ENCODE measurements at places on chromosomes 11 and 22.

DNA sequence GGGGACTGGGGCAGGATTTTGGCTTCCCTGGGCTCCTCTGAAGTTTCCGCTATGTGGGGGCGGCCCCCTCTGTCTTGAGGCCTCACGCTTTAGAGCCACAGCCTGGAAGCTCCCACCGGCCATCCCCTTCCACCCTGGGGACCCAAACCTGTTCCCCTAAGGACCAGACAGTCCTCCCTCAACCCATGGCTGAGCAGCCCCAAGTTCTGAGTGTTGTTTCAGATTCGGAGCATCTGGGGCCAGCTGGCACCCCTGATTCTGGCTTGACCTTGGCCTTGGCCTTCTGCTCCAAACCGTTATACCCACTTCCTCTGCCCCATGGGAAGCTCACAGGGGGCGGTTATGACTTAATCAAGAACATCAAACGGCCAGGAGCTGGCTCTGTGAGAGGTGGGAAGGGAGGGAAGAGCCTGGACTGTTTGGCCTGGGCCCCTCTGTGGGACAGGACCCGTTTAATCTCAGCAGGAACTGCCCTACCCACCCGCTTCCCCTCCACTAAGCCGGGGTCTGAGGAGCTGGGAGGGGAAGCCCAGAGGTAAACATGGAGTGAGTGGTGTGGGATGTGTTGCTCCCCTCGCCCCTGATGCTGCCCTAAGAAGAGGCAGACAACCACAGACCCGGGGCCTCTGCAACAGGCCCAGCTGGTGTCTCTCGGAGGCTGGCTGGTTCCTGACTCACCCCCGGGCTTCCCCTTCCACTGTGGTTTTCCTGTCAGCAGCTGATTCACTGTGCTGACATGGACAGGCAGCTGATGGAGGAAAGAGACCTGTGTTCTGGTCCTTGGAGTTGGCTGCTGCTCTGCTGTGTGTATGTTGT, 3.4 kb downstream of the CD82 start:
- peak; percentile 97 for DNase-seq

DNA sequence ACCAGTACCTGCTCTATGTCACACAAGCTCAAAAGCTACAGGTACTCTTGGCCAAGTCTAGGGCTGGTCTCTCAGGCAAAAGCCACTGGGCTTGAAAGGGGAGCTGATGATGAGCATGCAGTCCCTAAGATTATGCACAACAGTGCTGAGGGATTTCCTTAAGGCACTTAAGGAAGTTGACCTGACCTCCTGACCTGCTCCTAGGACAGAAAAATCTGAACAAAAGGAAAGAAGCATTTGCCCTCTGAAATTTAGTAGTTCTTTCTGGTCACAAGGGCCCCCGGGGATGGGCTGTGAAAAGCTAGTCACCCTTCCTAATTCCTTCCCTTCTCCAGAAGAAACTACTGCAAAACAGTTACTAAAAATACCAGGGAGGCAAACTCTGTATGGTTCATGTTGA, 83.6 kb upstream of the PHOX2A start:
- no peak for DNase-seq

GRCh38 chr22:43365715-43366440, 22.7 kb upstream of the SCUBE1 start:
- no peak for DNase-seq

DNA sequence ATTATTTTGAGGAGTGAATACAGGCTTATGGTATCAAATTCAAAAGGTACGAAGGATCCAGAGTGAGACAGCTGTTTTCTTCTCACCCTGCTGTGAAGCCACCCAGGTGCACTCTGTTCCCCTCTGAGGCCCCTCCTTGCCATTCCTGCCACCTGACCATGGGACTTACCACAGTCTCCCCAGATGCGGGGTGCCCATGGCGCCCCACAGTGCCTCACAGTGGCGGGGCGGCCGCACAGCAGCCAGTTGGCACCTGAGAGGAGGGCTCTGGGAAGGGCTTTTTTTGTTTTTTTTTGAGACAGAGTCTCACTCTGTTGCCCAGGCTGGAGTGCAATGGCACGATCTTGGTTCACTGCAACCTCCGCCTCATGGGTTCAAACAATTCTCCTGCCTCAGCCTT, 151.7 kb downstream of the CEP164 start:
- DNase-seq: no peak

DNA sequence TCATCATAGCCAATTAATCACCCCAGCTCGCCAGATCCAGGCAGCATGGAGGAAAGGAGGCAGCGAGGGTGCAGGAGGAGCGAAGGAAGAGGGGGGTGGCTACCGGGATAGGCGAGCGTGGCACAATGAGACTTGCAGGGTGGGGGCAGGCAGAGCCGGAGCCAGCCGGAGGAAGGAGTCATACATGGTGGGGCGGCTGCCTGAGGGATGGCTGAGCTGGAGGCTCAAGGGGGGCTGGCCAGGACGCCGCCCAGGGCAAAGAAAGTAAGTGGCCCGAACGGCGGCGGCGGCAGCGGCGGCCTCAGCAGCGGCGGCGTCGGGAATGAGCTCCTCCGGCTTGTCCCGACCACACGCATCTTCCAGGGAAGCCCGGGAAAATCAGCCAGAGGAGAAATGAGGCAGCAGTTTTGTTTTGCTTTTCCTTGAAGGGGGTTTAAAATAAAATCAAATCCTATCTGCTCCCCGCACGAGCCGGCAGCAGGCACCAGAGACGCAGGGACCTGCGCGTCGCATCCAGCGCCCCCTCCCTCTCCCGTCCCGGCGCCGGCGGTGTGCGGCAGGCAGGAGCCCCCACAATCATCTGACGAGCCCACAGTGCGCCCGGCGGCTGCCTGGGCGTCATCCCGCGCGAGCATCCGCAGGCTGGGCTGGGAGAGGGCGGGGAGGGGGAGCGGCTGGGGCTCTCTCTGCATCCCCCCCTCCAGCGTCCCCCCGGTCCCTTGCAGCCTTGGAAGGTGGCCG, 263.6 kb downstream of the CTTN start:
- no peak for DNase-seq

All from H54 (cell line).